ENCODE measurements at places on chromosomes 4 and X.

- DNase-seq, result no peak
These were observed 214.7 kb upstream of the INTU start for GRCh38 chr4:127417885-127418535.

GRCh38 chr4:88196013-88196365, 37.5 kb upstream of the ABCG2 start:
- DNase-seq, result no peak

DNA sequence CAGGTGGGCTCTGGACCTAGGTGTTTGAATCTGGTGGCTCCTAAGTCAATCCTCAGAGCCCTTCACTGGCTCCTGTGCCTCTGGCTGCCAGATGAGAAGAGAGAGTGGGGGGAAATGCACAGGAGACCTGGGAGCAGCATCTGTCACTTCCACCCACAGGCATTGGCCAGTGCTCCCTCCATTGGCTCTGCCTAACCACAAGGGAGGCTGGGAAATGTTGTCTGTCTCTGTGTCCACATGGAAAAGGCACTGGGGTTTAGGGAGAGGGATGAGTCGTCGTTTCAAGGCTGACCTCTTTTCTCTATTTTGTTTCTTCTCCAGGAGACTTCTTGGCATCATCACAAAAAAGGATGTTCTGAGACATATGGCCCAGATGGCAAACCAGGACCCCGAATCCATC, 76.4 kb downstream of the CLCN4 start:
- no peak for DNase-seq

DNA sequence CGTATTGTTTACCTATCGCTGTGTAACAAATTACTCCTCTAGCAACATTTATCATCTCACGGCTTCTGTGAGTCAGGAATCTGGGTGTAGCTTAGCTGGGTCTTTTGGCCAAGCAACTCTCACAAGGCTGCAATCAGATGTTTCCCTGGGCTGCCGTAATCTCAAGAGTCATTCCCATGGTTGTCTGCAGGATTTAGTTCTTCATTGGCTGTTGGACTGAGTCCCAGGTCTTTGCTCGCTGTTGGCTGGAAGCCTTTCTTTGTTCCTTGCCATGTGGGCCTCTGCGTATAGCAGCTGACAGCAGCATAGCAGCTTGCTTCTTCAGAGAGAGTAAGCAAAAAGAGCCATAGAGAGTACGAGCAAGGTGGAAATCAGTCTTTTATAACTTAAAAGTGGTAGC, 16.8 kb downstream of the POLR2B start:
- no peak for DNase-seq

- peak; percentile 72 for DNase-seq
These were observed 9.3 kb upstream of the GPRIN3 start for GRCh38 chr4:89316931-89317366.

GRCh38 chr4:106496061-106496460, 127.5 kb upstream of the GIMD1 start:
- no peak for DNase-seq

GRCh38 chrX:11239230-11239629, 54.0 kb upstream of the AMELX start:
- DNase-seq, result no peak

- DNase-seq, result no peak
These were observed 8.3 kb upstream of the CD40LG start for GRCh38 chrX:136639506-136640176.

DNA sequence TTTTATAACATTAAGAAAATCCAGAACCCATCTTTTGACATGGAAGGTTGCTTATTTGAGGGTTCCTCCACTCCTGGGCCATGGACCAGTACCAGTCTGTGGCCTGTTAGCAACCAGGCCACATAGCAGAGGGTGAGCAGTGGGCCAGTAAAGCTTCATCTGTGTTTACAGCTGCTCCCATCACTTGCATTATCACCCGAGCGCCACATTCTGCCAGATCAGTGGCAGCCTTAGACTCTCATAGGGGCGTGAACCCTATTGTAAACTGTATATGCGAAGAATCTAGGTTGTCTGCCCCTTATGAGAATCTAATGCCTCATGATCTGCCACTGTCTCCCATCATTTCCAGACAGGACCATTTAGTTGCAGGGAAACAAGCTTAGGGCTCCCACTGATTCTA, 58.6 kb downstream of the NDST4 start:
- DNase-seq, result no peak

DNA sequence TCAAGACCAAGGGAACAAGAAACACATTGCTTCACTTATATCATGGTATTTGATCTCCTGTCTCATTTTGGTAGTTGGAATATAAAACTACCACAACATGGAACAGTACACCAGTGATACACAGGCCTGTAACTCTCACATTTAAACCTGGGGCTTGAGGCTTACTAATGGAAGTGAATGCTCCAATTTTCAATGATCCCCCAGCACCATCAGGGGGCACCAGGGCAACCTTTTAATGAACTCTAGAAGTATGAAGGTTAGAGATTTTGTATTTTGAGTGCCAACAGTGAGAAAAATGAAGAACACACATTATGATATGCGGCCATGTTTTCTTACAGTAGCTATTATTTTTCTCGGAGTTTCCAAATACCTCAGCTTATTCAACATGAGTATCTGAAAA, 50.7 kb downstream of the C4orf33 start:
- no peak for DNase-seq

DNA sequence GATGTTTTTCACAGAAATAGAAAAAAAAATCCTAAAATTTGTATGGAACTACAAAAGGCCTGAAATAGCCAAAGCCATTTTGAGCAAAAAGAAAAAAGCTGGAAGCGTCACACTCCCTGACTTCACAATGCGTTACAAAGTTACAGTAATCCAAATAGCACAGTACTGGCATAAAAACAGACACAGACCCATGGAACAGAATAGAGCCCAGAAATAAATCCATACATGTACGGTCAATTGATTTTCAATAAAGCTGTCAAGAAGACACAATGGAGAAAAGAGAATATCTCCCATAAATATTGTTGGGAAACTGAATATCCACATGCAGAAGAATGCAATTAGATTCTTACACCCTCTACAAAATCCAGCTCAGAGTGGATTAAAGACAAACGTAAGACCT, 208.2 kb downstream of the AFAP1 start:
- DNase-seq, result no peak

- DNase-seq, result no peak
These were observed 4.2 kb downstream of the SLC30A9 start for GRCh38 chr4:41994461-41994985.

GRCh38 chr4:47533689-47534347, 48.7 kb downstream of the ATP10D start:
- no peak for DNase-seq
